Hepatic stellate cell (primary cell): ENCODE measurements at places on chromosomes 4 and X.
A peak's percentile ranks its signal among the peaks of the same experiment; 100 is the strongest.

GRCh38 chrX:72685810-72686456, 28.2 kb downstream of the PHKA1 start:
- no peak for DNase-seq

- DNase-seq: no peak
These were observed 65.9 kb downstream of the MAD2L1 start for GRCh38 chr4:120000591-120001296.

DNA sequence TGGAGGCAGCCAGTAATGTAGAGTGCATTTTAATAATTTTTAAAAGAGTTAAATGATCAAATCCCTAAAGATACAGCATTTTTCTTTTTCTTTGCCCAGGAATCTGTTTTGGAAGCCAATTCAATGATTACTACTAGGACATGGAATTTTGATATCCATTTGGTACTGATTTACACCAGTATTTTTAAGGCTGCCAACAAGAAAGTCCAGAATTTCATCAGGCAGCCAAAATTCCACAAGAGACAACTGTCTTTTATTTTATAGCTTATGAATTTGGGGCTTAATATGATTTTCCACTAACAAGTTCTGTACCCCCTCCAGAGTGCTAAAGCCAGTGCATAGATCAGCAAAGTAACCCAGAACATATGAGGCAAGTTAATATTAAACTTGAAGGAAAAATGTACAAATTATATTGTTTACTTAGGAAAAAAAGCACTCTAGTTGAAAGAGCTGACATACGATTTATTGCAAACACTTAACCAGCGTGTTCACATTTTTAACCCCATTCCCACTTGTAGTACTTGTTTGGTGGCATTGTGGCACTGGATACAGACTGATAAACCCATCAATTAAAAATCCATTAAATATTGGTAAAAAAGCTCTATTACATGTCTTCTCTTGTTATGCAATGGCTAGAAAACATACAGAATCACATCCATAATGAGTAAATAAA, 259.7 kb downstream of the DCHS2 start:
- DNase-seq: no peak

DNA sequence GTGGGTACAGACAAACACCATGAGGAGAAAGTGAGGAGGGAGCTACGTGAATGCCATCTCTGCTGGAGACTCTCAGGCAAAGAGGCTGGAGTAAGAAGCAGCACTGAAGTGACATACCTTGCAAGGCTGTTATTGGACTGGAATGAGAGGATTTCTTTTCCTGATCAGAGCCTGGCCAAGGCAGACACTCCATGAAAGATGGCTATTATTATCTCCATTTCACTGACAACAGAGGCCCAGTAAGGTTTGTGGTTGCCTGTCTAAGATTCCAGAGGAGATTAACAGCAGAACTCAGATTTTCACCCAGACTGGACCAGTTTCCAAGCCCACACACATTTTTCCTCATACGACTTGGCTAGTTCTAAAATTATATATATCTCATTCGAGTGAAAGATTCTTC, 162.0 kb upstream of the EOLA2 start:
- DNase-seq: no peak

DNA sequence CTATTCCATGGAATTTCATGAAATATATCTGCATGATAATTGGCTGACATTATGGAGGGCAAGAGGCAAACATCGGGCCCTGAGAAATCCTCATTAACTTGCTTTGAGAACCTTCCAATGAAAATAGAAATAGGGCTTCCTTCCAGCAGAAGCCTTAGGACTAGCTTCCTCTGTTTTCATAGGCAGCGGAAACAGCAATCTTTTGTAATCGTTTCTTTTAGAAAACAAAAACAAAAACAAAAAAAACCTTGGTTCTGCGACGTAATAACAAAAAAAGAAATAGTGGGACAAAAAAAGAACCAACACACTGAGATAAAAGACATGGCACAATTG, 62.9 kb downstream of the GEMIN8 start:
- no peak for DNase-seq

- no peak for DNase-seq
These were observed 41.2 kb downstream of the TNIP2 start for GRCh38 chr4:2714918-2715317.

DNA sequence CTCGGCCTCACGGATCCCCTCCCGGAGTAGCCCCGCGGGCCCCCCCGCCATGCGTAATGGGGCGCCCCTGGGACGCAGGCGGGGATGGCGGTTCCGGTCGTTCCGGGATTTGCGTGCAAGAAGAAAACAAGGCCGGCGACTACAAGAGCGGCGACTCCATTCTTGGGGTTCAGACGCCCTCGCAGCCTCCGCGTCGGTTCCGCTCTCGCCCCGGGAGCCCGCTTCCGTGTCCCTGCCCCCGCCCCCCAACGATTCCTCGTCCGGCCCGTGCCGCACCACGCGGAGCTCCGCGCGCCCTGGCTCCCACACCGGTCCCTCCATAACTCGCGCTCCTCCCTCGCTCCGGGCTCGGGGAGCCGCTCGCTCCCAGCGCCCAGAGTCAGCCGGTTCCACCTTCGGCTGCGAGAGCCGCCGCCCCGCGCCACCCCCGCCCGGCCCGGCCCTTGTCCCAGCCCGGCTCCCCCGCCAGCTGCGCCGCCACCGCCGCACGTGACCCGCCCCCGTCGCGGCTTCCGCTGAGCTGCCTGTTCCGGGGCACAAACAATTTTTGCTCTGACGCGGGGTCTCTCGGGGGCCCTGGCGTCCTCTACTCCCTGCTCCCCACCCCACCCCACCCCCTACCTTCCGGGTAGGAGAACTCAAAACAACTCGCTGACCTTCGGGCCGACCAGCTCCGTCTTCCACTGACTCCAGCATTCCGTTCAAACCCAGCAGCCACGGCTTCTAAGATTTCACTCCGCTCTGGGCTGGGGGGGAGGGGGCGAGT, 78.8 kb upstream of the BCOR start:
- DNase-seq: peak; percentile 50

DNA sequence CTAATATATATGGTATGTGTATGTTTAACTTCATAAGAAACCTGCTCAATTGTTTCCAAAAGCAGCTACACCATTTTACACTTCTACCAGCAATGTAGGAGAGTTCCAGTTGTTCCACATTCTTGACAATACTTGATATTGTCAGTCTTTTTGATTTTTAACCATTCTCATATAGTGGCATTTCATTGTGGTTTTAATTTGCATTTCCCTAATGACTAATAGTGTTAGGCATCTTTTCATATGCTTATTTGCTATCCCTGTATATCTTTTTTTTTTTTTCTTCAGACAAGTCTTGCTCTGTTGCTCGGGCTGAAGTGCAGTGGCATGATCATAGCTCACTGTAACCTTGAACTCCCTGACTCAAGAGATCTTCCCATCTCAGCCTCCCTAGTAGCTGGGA, 58.2 kb upstream of the TRIM2 start:
- no peak for DNase-seq

- DNase-seq: no peak
These were observed 2.1 kb upstream of the NKX6-1 start for GRCh38 chr4:84501202-84501503.

GRCh38 chr4:4914965-4915845, 55.7 kb downstream of the MSX1 start:
- DNase-seq: no peak

DNA sequence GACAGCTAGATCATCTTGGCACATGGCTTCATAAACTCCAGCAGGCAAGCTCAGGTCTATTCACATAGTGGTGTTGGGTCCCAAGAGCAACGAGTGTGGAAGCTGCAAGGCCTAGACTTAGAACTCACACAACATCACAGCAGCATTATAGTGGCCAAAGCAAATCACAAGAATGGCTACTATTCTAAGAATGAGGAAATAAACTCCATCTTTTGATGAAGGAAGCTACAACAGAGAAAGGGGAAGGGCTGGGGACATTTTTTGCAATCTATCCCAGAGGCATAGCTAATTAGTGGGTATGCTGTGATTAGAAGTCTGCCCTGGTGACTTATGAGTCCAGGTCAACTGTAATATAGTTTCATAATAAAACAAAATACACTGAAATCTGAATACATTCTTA, 42.9 kb upstream of the TAB3 start:
- no peak for DNase-seq

GRCh38 chrX:11135564-11136185, 24.5 kb downstream of the HCCS start:
- no peak for DNase-seq
